Fibroblast of lung (primary cell): ENCODE measurements at places on chromosomes 4 and X.

DNA sequence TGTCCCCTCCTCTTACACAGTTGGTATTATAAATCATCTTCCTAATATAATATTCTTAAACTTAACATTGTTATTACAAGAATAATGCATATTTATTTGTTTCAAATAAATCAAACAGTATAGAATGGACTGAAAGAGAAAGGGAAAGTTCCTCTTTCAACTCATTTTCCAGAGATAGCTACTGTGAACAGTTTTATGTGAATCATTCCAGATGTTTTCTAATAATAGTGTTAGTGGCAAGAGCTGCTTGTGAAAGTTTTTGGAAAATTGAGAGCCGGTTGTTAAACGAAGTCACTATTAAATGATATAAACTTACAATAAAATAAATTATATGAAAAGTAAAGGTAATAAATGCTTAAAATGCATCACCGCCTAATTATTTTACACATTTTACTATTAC lies 14.6 kb downstream of the TMSB4X start:
- DNase-seq = no peak

DNA sequence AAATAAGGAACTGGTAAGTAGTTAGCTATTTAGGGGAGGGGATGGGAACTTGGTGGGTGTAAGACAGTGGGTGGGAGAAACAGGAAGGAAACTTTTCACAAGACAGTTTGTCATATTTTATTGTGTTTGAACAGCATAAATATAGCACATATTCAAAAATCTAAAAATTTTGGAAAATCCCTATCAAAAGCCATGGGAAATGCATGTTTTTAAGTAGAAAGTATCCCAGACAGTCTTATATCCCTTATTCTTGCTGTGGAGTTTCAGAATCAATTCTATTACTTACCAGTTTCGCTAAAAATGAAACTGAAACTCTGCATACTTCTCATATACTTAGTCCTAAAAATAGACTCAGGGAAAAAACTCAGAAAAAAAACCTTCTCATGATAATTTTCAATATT lies 22.3 kb upstream of the RASGEF1B start:
- DNase-seq = no peak

- DNase-seq = no peak
These were observed 156.4 kb upstream of the PCDH10 start for GRCh38 chr4:132992686-132993085.

GRCh38 chrX:45849261-45849862 lies 648.7 kb upstream of the DIPK2B start:
- DNase-seq = peak; percentile 83

GRCh38 chr4:94827481-94828110 lies 69.8 kb downstream of the BMPR1B start:
- peak; percentile 59 for DNase-seq

DNA sequence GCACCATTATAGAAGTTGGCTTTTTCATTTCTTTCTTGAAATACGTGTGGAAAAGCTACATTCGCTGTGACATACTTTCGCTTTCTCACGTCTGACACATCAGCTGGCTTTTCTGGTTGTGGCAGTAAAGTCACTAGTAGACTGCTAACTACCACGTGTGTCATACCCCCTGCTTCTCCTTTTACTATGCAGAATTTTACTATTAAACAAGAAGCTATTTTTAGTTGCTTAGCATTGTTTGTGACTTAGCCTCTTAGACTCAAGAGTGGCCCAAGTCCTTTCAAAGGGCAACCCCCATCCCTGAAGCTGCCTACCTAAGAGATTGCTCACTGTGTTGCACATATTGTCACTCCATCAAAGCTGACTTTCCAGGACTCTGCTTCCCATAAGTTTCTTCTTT lies 2.1 kb upstream of the IL2 start:
- peak; percentile 22 for DNase-seq

GRCh38 chrX:152821145-152821765 lies 9.3 kb downstream of the CETN2 start:
- DNase-seq = peak; percentile 11

DNA sequence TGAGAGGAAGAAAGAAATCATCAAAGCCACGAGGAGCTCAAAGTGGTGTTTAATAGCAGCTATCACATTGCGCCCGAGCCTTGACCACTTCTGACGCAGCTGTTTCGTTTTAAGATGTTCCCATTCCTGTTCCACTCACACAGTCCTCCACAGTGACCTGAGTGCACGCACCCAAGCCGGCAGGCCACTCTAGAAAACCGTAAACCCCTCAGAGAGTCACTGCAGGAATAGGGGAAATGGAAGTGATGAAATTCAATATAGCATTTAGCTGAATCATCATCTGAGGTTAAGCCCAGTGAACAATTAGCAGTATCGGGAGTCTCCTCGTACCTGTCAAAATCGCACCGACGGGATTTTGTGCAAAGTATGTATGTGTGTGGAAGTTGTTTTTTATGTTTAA lies 17.9 kb upstream of the HAND2 start:
- DNase-seq = no peak

- DNase-seq = peak; percentile 51
These were observed 35.9 kb upstream of the HPSE start for GRCh38 chr4:83370640-83370906.

GRCh38 chr4:71029504-71029903 lies 36.1 kb downstream of the DCK start:
- no peak for DNase-seq

GRCh38 chr4:114698231-114698630 lies 99.6 kb downstream of the UGT8 start:
- no peak for DNase-seq

- DNase-seq = no peak
These were observed 92.1 kb downstream of the SH3KBP1 start for GRCh38 chrX:19795307-19795706.

GRCh38 chrX:5528057-5528456 lies 700.6 kb downstream of the NLGN4X start:
- DNase-seq = no peak

GRCh38 chr4:143294310-143294709 lies 42.4 kb upstream of the GAB1 start:
- DNase-seq = peak; percentile 62

DNA sequence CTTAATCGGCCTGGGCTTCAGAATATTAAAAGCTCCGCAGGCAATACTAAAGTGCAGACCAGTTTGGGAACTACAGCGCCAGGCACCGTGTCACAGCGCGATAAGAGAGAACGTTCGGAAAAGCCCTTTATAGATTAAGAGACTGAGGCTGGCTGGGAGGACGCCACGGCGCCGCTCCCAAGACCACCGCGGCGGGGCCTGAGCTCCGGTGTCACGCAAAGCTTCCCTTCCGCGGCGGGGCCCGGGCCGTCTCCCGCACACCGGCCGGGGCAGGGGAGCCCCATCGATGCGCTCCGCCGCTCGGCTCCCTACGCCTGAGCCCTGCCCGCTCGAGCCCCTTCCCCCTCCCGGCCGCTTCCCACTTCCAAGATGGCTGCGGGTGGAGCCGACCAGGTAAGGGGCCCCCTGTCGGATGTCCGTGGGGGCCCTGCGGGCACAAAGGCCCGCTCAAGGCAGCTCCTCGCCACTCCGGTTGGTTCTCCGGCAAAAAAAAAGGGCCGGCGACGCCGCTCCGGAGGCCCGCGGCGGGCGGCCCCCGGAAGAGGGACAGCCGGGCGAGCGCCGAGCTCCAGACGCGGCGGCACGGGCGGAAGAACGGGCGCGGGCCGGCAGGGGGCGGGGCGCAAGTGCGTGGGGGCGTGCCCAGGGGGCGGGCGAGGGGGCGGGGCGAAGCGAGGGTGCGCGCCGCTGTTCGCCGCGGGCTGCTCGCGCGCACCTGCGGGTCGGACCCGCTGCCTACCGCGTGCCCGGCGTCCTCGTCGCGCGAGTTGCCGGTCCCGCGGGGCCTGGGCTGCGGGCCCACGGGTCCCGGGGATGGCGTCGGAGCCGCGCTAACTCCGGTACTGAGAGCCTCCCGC lies at the start of gene TBC1D14:
TBC1D14 (plus strand) TSS at position 714 of the 857 bp plus-strand sequence. CDS start 13,564 bp downstream, outside the sequence.
- DNase-seq = peak; percentile 85

GRCh38 chr4:170374770-170375169 lies 285.0 kb upstream of the AADAT start:
- no peak for DNase-seq

DNA sequence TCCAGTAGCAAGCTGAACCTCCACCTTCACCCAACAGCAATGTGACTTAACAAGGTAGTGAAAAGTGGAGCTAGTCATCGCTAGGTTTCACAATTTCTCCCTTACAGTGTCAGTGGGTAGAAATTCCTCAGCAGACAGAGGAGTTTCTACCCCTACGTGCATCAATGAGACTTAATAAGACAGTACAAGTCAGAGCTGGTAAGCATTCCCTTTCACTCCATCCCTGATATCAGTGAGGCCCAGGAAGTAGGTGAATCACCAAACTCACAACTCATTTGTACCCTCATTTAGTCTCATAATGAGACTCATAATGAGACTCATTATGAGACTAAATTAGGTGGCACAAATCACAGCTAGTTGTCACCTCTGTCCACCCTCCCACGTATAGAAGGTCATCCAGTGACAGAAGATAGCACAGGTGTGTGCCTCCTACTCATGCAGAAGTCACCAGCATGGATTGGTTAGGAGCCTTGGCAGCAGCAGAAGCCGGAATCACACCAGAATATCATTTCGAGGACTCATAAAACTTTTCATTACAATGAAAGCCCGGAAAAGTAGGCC lies 50.8 kb upstream of the NUDT10 start:
- no peak for DNase-seq

DNA sequence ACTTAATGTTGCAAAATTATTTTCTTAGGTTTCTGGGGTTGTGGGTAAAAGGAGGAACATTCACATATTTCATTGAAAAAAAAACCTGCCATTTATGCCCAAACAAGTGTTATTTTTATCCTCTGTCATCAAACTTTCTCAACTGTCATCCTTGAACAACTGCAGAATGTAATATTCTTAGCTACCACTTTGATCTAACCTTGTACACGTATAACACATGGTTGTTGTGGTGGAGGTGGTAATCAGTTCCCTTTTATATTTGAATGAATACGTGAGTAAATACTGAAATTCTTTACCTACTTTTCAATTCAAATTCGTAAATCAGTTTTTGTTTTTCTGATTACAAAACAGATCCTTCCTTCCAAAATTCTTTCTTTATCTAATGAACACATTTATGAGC lies 3.8 kb upstream of the AMMECR1 start:
- no peak for DNase-seq

DNA sequence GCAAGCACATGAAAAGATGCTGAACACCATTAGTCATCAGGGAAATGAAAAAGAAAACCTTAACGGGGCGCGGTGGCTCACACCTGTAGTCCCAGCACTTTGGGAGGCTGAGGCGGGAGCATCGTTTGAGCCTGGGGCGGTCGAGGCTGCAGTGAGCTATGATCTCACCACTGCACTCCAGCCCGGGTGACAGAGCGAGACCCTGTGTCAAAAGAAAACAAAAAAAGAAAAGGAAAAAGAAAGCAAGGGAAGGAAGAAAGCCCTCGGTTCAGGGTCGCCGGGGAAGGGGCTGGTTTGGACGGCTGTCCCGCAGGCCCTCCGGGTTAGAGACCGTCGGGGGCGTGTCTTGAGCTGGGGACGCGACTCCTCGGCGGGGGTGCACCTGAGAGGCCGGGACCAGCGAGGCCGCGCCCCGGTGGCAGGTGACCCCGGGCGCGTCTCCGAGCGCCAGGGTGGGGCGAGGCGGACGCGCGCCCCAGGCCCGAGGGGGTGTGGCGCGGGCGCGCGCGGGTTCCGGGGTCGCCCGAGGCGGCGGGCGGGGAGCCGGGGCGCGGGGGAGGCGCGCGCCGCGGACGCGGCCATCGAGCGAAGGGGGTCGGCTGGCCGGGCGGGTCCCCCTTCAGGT lies 478 bp upstream of the PLXNA3 start:
- DNase-seq = no peak
